ENCODE measurements at places on chromosomes 16 and 17.

GRCh38 chr16:1357906-1358566, 6.3 kb downstream of the GNPTG start:
- DNase-seq = no peak

DNA sequence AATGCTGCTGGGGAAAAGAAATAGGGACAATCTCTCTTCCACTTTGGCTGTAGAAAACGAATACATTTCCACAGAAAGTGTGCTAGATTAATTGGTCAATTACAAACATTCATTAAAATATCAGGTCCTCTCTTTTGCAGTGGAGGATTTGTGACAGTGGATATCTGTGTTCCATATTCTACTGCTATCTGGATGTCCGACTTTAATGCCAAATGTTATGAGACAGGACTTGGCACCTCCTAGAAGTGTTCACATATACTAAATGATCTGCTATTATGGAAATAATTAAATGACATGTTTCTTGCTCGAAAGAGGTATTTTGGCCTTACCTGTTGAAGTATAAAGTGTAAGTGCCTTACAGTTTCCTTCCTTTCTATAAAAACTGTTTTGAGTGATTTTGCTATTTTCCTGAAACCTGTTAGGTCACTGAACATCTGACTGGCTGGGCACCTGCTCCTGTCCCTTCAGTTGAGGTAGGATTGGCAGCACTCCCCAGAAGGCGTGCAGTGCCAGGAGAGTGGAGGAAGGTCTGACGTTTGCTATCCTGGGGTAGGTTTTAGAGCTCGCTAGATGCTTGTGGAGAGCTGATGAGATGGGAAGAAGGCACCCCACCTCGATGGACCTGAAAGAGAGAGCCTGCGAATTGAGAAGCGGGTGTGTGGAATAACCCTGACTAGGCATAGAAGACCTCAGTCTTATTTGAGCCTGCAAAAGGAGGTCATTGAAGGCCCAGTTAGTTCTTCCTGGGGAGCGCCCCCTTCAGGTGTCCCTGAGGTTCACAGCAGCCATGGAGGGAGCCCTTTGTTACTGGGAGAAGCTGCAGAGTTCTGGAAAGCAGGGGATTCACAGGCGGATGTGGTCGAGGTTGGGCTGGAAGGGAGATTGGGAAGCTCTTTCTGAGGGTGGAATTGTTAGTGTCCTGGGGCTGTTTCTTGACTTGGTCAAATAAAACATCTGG, 159.4 kb upstream of the ZNF267 start:
- no peak for DNase-seq

- DNase-seq = no peak
Measured at GRCh38 chr16:12539185-12539929, 264.3 kb downstream of the CPPED1 start.

GRCh38 chr17:73191443-73192205, 1.2 kb upstream of the COG1 start:
- DNase-seq = no peak

GRCh38 chr17:57354673-57355072, 98.3 kb downstream of the MSI2 start:
- no peak for DNase-seq

DNA sequence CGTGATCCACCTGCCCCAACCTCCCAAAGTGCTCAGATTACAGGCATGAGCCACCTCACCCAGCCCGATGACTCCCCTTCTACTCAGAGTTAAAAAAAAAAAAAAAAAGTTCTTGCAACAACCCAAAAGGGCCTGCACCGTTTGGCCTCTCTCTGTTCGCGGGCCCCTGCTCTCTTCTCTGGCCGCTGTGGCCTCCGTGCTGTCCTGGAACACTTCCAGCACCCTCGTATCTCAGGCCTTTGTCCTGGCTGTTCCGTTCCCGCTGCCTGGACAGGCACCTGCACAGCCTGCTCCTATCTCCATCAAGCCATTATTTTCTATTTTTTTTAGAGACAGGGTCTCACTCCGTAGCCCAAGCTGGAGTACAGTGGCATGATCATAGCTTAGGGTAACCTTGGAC, 10.8 kb downstream of the MYO1C start:
- DNase-seq = no peak
